CD14-positive monocyte (primary cell): ENCODE measurements at places on chromosomes 1 and 21.

GRCh38 chr1:183516725-183517124, 44.4 kb downstream of the SMG7 start:
- DNase-seq, result no peak

DNA sequence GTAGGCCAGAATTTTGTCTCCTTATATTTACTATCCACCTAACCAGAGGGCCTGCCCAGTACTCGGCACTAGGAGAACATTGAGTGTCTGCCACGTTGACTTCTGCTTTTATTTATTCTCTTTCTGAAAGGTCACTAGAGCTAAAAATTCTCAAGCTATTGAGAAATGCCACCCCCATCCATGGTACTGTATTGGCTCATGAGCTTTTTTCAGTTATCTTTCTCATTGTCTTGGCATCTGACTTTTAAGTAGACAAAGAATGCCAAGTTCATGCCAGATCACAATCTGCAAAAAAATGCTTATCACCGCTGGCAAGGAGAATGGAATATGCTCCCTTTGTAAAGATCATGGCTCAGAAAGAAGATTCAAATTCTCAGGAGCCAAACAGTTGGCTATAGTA, 49.8 kb upstream of the MROH9 start:
- no peak for DNase-seq

DNA sequence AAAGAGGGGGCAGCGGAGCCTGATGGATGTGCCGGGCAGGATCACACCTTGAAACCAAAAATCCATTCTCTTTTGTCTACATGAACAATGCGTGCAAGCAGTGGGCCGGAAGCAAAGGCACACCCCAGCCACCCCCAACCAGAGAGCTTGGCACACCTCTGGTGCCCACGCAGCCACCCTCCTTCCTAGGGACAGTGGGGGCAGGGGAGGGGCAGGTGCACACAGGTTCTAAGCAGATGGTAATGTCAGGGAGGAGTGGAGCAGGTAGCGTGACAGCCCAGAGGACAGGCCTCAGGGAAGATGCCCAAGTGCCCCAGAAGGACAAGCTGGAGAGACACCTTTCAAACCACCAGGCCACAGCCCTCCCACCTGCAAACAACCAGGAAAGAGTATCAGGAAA, 36.5 kb downstream of the SYF2 start:
- no peak for DNase-seq

DNA sequence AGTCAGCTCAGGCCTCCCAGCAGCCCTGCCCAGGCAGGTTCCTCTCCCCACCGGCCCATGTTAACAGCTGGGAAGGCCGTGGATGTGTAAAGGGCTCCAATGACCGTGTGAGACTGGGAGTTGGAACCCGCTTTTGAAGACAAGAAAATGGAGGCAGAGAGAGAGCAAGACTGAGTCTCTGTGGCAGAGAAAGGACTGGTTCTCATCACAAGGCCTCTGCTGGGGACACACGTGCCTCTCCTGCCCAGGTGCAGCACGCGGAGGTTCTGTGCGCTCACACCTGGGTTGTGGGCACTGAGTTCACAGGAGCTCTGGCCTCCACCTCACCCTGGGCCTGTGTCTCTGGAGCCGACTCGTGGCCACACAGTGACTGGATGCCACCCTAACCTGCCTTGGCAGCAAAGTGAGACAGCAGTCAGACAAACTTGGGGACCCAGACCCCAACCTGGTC, 27.0 kb downstream of the RUNX3 start:
- no peak for DNase-seq

DNA sequence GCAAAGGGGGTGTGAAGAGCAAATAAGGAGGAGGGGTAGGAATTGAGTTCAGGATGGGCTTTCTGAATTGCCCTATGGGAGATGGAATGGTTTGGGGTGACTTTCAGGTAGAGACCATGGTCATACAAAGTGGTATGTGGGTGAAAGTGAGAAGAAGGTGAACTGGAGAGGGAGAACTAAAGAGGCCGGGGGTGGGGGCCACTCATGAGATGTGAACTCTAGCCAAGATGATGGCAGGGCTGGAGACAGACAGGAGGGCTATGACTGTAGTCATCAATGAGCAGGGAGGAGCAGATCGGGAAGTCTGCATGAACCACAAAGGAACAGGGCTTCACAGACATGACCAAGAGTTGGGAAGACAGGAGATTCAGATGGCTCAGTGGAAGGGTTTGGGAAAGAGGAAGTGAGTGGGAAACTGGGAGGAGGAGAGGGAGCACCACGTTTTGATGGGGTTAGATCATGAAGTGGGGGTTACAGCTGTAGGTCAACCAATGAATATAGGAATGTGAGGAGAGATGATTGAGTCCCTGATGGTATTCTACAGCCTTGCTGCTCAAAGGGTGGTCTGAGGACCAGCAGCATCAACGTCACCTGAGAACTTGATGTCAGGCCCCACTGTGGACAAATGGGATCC, 20.7 kb upstream of the LRRC8D start:
- peak; percentile 20 for DNase-seq

DNA sequence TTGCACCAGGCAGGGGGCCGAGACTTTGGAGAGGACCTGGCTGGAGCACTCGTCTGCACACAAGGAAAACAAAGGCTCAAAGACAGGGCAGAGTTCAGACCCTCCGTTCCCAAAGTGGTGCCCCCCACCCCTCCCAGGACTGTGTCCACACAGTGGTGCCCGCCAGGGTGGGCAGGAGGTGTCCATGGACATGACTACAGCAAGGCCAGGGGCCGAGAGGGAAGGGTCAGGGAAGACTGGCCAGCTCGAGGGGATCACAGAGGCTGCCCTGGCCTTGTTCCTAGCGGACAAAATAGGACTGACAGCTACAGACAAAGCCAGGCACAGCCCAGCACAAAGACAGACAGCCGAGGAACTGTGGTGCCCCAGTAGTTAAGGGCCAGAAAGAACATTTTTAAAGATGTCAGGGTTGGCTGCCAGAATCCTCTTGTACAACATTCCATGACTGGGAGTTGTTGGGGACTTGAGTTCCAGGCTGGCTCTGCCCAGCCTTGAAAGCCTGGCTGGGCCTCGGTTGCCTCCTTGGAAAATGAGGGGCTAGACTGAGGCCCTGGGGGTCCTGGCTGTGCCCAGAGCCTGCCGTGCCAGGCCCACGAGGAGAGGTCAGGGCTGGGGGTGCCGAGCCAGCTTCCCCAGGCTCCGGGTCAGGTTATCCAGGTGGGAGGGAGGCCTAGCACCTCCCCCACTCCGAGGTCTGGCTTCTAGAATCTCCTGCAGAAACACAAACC, 63.7 kb downstream of the SLX9 start:
- DNase-seq, result no peak

GRCh38 chr1:220701974-220702373, 11.8 kb downstream of the C1orf115 start:
- DNase-seq, result no peak

GRCh38 chr1:3093898-3094626, 25.1 kb downstream of the PRDM16 start:
- DNase-seq, result no peak

DNA sequence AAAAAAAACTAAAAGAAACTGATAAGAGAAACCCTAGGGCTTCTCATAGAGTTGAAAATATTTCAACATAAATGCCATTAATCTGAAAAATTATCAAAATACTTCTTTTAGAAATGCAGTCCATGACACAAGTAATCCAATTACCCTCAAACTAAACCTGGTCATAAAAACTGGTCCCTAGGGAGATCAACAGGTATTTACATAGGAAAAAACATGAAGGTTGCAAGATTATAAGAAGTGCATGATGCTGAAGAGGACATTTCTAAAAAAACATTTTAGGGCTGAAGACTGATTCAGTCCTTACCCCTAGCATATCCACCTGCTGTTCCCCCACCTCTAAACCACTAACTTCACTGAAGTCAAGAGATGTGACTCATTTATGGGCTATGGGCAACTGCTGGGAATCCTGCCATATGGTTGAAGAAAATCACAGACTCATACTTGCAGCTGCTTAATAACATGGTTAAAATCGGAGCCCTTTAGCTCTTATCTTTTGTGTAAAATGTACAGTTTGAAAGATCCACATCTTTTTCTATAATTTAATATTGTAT, 131.0 kb upstream of the RUNX1 start:
- DNase-seq, result no peak

DNA sequence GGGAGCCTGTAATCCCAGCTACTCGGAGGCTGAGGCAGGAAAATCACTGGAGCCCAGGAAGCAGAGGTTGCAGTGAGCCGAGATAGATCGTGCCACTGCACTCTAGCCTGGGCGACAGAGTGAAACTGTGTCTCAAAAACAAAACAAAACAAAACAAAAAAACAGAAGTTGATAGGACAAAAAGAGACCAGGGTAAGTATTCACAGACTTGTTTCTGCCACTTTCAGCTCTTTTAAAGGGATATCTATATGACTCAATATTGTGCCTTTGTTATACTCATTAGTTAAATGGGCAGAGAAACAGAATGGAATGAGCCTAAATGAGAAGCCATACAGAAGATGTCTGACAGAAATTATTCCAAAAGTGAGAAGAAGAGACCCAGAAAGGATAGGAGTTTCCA, 23.1 kb upstream of the ABL2 start:
- DNase-seq, result no peak

DNA sequence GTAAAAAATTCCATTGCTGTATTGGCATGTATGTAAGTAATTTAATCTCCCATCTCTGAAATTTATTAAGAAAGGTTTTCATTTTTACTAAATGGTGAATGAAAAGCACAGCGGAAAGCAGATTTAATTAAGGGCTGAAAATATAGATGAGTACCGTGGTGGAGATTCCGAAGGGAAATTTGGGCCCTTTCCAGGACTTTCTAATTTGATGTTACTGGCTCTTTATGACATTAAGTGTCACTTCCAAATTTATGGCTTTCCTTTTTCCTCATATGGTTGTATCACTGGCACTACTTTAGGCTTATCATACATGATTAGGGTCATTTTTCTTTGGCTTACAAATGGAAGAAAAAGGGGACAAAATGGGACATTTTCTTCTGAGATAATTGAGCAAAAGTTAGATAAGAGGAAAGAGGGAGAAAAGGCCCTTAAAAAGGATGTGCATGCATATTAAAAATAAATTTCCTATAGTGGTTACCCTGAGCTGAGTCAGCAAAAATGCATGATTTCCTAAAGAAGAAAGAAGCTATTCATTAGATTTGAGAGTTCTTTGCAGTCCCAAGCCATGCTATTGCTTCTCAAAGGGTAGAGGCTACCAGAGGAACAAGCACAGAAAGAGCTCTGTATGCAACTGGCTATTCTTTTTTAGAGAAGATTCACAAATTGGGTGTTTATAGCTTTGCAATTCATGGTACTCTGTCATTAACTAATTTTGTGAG, 74.9 kb upstream of the CNIH3 start:
- no peak for DNase-seq

DNA sequence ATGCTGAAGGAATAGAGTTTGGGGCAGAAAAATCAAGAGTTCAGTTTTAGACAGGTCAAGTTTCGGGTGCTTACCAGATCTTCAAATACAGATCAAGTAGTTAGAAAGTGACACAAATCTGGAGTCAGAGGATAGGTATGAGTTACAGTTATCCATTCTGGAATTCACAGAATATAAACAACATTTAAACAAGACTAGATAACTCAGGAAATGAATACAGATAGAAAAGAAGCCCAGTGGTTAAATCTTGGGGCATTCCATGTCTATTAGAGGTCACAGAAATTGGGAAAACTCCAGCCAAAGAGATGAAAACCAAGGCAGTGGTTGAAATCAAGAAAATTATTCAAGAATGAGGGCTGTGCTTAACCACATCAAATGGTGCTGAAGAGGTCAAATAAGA, 187.0 kb upstream of the HP1BP3 start:
- DNase-seq, result no peak

DNA sequence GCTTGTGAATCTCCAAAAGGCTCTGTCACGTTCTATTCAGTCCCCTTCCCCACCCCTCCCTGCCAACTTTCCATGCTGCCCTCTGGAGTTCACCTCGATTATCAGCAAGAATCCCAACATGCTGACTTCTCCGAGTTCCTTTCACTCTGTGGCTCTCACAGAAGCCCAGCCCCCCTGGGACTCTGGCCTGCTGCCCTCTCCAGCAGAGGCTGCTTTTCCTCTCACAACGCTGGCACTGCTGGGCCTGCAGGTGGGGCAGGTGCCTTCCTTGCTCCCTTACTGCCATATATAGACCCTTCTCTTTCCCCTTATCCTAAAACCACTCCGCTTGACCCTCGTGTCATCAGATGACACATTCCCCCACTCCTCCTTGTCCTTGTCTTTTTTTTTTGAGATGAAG, 10.2 kb upstream of the RNF186 start:
- no peak for DNase-seq

- DNase-seq, result peak; percentile 83
These were observed 3.2 kb upstream of the AK2 start for GRCh38 chr1:33039840-33040239.
